ENCODE measurements at places on chromosomes 3 and 15. TPM values are rescaled to one million over a fixed set of nuclear protein-coding genes. Genes with fewer than 3 reads are reported as not detected.

Gene WDR72
- not detected for total RNA-seq

Gene GATA2
- 2.6 TPM for total RNA-seq

Gene IL5RA
- not detected for total RNA-seq

Gene MYH15
- total RNA-seq = 0.50 TPM

Gene CHRM5
- total RNA-seq = under 0.01 TPM

Gene SCAANT1
- total RNA-seq = not detected

Gene LRRC28
- total RNA-seq = 25.2 TPM

Gene A4GNT
- total RNA-seq = not detected

Gene MOBP
- total RNA-seq = under 0.01 TPM

Gene TMEM207
- total RNA-seq = not detected

Gene ELL3
- total RNA-seq = 3.3 TPM

Gene RBPMS2
- not detected for total RNA-seq

Gene FANCD2OS
- total RNA-seq = not detected

Gene CTXND1
- not detected for total RNA-seq

Gene ATP8B4
- total RNA-seq = 3.2 TPM

Gene KCNH8
- total RNA-seq = not detected

Gene LTK
- 0.58 TPM for total RNA-seq

Gene LRRN1
- total RNA-seq = under 0.01 TPM

Gene CEP19
- 2.8 TPM for total RNA-seq

Gene TMEM212
- total RNA-seq = not detected

Gene SNURF
- total RNA-seq = 14.0 TPM

Gene NGLY1
- 28.6 TPM for total RNA-seq

All from smooth muscle cell of trachea (primary cell).